Hair follicle dermal papilla cell (primary cell): ENCODE measurements at places on chromosomes 2 and 18. TPM values are rescaled to one million over a fixed set of nuclear protein-coding genes. Genes with fewer than 3 reads are reported as not detected.

WNT6 gene
- not detected in 2 replicates for total RNA-seq

FHOD3 gene
- 20.6 and 23.5 TPM in 2 replicates for total RNA-seq

DSC3 gene
- 0.24 and 1.3 TPM in 2 replicates for total RNA-seq

PPP1R1C gene
- 1.3 and 1.9 TPM in 2 replicates for total RNA-seq

SKOR2 gene
- total RNA-seq = not detected in 2 replicates

RAX gene
- not detected in 2 replicates for total RNA-seq

DCDC2C gene
- total RNA-seq = not detected in 2 replicates

ERICH2 gene
- not detected in 2 replicates for total RNA-seq

LRRTM4 gene
- not detected in 2 replicates for total RNA-seq

CTNNA2 gene
- under 0.01 TPM in 1 of 2 replicates, not detected in the other for total RNA-seq

POTEI gene
- not detected in 2 replicates for total RNA-seq

GPC1 gene
- 56.5 and 84.5 TPM in 2 replicates for total RNA-seq

ARHGAP25 gene
- total RNA-seq = 0.49 and 1.3 TPM in 2 replicates

TMSB10 gene
- total RNA-seq = 1,781 and 3,238 TPM in 2 replicates

HOXD13 gene
- total RNA-seq = not detected in 2 replicates

TXNDC2 gene
- total RNA-seq = under 0.01 and 0.12 TPM in 2 replicates

GALNT14 gene
- 12.8 and 14.4 TPM in 2 replicates for total RNA-seq

ANKRD30BL gene
- total RNA-seq = not detected in 2 replicates

CYP27A1 gene
- 21.5 and 35.2 TPM in 2 replicates for total RNA-seq

MAP3K19 gene
- total RNA-seq = not detected in 2 replicates

PLA2R1 gene
- 30.8 and 37.5 TPM in 2 replicates for total RNA-seq

C2orf78 gene
- total RNA-seq = not detected in 2 replicates
